ENCODE measurements at places on chromosomes 6 and 20.
A peak's percentile ranks its signal among the peaks of the same experiment; 100 is the strongest.

- no peak for DNase-seq
Measured at GRCh38 chr6:37188962-37189510, 19.1 kb downstream of the PIM1 start.

DNA sequence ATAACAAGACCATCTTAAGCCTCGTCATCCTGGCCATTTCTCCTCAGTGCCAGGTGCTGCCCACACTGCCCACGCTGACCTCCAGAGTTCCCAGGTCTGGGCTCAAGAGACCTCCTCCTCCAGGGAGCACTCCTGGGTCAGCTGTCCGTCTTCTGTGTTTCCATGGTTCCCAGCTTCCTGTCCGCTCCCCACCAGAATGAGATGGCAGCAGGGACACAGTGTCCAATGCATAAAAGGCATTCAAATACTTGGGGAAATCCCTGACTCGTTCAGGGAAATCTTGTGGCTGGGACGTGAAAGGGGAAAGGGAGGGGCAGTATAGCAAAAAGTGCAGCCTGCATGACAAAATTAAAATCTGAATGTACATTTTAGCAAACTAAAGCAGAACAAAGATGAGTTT, 54.3 kb downstream of the SLC23A2 start:
- DNase-seq, result no peak

GRCh38 chr6:29632789-29633533, at the start of gene GABBR1:
TSS of gene GABBR1 (minus strand) at chr6:29633183. CDS start at chr6:29632385, 798 bp downstream.
- DNase-seq, result peak; percentile 77

- DNase-seq, result no peak
Measured at GRCh38 chr20:46158476-46158987, 40.4 kb downstream of the CD40 start.

- peak; percentile 40 for DNase-seq
Measured at GRCh38 chr6:87914637-87915395, 132.8 kb upstream of the SPACA1 start.

DNA sequence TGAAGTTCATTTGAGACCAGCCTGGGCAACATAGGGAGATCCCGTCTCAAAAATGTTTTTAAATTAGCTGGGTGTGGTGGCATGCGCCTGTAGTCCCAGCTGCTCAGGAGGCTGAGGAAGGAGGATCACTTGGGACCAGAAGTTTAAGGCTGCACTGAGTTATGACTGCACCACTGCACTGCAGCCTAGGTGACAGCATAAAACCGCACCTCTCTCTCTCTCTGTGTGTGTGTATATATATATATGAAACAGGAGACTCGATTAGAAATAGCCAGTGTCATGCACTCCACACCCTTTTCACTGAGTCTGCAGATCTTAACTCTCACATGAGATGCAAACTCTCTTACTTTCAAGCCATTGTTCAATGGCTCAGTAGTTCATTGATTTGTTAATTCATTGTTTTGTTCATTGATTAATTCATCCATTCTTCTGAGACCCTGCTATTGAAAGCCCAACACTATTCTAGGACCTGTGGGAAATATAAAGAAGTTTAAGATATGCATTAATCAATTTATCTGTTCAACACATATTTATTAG, 52.4 kb upstream of the MRPS10 start:
- DNase-seq, result no peak

GRCh38 chr6:36610041-36610955, 16.1 kb downstream of the SRSF3 start:
- DNase-seq, result no peak

DNA sequence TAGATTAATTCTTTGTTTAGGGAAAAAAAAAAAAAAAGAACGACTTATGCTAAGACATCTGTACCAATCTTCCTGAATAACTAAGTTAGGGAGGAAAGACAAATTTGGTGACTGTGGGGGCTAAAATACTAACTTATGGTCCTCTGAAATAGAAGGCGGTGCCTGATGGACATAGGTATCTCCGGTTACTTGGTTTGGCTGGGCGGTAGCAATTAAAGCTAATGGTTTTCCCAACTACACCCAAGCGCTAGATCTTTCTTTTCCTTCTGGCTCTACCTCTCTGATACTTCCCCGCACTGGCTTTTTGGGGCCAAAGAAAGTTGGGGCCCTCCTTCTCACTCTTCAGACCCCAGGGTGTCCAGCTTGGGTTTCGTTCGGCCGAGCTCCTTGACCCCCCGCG, 1.0 kb upstream of the RBM24 start:
- DNase-seq, result no peak

DNA sequence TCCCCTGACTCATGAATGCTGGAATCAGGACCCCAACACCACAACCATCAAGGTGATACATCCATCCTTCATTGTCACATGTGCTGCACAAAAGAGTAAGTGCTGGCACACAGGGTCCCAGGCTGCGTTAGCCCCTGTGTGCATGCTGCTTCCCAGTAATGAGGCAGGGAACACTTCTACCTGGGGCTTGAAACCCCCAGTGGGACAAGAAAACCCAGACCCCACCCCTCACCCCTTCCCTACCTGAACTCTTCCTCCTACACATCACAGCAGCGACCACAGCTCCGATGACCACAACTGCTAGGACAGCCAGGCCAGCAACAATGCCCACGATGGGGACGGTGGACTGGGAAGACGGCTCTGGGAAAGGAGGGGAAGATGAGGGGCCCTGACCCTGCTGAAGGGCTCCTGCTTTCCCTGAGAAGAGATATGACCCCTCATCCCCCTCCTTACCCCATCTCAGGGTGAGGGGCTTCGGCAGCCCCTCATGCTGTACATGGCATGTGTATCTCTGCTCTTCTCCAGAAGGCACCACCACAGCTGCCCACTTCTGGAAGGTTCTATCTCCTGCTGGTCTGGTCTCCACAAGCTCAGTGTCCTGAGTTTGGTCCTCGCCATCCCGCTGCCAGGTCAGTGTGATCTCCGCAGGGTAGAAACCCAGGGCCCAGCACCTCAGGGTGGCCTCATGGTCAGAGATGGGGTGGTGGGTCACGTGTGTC, 2.0 kb downstream of the HLA-B start:
- DNase-seq, result no peak

GRCh38 chr6:117552618-117553017, 49.7 kb downstream of the GOPC start:
- no peak for DNase-seq
